ENCODE measurements at places on chromosomes 12 and 14.

- no peak for DNase-seq
These were observed 78.0 kb downstream of the DBX2 start for GRCh38 chr12:44972746-44973421.

- DNase-seq: no peak
These were observed 63.5 kb downstream of the FRMD6 start for GRCh38 chr14:51715250-51715649.

- no peak for DNase-seq
These were observed 63.2 kb upstream of the NR2C1 start for GRCh38 chr12:95136598-95136997.

GRCh38 chr12:114735680-114736374 is 51.9 kb upstream of the TBX3 start:
- no peak for DNase-seq

DNA sequence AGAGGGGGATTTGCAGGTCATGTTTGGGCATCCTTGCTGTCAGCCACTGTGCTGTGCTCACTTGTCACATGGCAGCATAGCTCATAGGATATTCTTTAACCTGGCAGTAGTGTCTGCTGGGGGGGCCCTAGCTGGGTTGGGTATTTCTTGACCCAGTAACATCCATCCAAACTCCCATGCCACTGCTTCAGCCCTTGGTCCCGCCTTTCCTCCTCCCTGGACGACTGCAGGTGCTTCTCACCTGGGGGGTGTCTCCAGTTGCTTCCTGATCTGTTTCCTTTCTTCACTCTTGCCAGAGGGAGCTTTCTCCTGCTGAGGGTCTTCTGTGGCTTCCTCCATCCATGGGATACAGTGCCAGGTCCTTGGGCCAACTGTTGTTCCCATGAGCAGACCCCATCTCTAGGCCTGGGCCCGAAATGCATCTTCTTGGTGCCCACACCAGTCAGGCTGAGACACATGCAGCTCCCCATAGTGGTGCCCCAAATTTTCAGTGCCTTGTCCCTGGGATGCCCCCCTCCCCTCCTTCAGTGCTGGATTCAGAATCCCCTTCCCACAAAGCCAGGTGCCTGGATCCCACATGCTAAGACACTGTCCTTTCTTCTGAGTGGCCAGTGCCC is 20.5 kb downstream of the C14orf132 start:
- DNase-seq: no peak

DNA sequence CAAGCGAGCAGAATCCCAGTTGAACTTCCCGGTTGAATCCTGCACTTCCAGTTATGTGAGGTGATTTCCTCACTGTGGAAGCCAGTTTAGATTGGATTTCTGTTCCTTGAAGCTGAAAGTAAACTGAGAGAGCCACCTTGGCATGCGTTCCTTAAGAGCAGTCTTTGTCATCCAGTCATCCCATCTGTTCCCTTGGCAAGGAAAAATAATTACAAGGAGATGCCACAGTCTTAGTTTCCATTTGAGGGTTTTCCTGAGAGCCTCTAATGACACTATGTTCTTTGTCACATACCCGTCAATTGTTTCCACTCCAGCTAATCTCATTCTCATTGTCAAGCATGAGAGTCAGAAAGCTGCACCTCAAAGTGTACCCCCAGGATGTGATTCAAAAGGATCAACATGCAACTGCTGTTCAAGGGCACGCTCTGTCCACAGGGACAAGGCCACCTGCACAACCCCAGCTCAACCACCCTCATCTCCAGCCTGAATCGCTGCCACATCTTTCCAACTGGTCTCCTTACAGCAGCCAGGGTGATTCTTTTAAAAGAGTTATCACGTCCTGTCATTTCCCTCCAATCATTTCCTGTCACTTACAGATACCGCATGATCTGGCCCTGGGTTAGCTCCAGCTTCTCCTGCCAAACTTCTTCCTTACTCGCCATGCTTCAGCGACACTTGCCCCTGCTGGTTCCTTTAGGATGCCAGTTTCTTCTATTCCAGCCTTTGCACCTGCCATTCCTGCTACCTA is 18.0 kb upstream of the TCP11L2 start:
- no peak for DNase-seq

DNA sequence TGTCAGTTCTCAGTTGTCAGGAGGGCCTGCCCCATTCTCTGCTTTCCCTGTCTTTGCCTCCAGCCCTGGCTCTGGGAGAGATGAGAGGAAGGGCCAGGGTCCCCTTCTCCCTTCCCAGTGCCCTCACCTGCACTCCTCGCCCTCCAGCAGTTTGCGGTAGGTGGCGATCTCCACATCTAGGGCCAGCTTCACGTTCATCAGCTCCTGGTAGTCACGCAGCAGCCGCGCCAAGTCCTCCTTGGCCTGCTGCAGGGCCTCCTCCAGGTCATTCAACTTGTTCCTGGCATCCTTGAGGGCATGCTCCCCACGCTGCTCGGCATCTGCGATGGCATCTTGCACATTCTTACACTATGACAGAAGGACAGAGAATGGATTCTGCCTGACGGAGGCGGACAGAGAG is 5.4 kb downstream of the KRT2 start:
- no peak for DNase-seq

GRCh38 chr12:50231346-50231745 is 52.0 kb downstream of the LIMA1 start:
- DNase-seq: no peak

- DNase-seq: no peak
These were observed 20.0 kb downstream of the PTHLH start for GRCh38 chr12:27952510-27952909.
